ENCODE measurements at places on chromosomes 3 and 15.
A peak's percentile ranks its signal among the peaks of the same experiment; 100 is the strongest.

- no peak for DNase-seq
Measured at GRCh38 chr3:168989396-168989795, 674.1 kb downstream of the MECOM start.

- DNase-seq, result peak; percentile 25
Measured at GRCh38 chr3:10757021-10757820, 58.8 kb upstream of the SLC6A11 start.

- no peak for DNase-seq
Measured at GRCh38 chr15:66638377-66638776, 63.7 kb upstream of the SMAD6 start.

GRCh38 chr3:45398178-45398577 lies 9.8 kb downstream of the LARS2 start:
- DNase-seq, result no peak

- DNase-seq, result no peak
Measured at GRCh38 chr15:24772686-24773373, 97.3 kb downstream of the NPAP1 start.

DNA sequence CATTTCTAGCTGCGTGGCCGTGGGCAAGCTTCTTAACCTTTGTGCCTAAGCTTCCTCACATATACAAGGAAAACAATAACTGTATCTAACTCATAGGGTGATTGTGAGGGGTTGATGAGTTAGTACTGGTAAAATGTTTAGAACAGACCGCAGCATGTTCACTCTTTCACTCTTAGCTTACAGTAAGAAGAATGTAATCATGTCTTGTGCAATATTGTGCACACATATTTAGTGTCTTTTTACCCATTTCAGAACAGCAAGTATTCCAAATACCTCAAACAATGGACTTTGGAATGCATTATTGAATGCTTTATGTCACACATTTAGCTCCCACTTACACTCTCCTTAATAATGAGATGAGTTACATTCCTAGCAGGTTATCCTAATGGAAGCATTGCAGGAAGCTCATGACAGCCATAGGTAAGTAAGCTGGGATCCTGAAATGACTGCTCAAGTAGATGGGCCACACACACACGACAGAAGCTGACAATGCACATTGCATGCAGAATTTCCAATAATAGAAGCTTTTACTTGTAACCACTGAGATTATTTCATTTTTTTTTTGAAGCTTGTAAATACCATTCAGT lies 468.9 kb upstream of the WNT5A start:
- DNase-seq, result peak; percentile 34

- no peak for DNase-seq
Measured at GRCh38 chr15:63435204-63435820, 53.7 kb upstream of the CA12 start.

DNA sequence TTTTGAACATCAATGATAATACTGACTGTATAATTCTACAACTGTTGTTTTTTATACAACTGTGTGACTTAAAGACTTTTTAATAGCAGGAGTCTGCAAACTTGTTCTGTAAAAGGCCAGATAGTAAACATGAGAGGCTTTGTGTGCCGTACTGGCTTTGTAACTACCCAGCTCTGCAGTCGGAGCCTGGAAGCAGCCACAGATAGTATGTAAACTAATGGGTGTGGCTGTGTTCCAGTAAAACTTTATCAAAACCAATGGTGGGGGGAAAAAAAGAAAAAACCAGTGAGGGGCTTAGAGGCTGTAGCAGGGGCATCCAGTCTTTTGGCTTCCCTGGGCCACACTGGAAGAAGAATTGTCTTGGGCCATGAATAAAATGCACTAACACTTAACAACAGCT lies 11.9 kb downstream of the ASB7 start:
- DNase-seq, result no peak

GRCh38 chr3:9278498-9278897 lies 29.1 kb upstream of the SRGAP3 start:
- no peak for DNase-seq

GRCh38 chr3:192812743-192813383 lies 85.5 kb upstream of the FGF12 start:
- DNase-seq, result peak; percentile 46

GRCh38 chr3:189508784-189509501 lies 122.2 kb upstream of the TP63 start:
- no peak for DNase-seq

DNA sequence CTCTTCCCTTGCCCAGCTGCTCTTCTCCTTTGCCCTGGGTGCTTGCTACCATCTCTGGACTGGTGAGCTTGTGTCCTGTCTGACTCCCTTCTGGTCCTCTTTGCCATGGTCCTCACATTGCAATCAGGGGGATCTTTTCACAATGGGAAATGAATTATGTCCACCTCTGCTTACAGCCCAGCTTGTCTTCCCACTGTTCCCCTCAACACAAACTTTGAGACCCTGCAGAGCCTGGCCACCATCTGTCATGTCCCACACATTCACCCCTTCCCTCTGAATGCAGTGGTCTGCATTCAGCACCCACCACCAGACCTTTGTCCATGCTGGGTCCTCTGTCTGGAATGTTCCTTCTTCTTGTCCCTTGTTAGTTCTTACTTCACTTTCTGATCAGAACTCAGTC lies 100.5 kb downstream of the ABHD5 start:
- DNase-seq, result no peak

GRCh38 chr3:63467392-63467791 lies 185.1 kb upstream of the SNTN start:
- DNase-seq, result no peak

GRCh38 chr3:52324676-52325075 lies 8.6 kb downstream of the DNAH1 start:
- no peak for DNase-seq

DNA sequence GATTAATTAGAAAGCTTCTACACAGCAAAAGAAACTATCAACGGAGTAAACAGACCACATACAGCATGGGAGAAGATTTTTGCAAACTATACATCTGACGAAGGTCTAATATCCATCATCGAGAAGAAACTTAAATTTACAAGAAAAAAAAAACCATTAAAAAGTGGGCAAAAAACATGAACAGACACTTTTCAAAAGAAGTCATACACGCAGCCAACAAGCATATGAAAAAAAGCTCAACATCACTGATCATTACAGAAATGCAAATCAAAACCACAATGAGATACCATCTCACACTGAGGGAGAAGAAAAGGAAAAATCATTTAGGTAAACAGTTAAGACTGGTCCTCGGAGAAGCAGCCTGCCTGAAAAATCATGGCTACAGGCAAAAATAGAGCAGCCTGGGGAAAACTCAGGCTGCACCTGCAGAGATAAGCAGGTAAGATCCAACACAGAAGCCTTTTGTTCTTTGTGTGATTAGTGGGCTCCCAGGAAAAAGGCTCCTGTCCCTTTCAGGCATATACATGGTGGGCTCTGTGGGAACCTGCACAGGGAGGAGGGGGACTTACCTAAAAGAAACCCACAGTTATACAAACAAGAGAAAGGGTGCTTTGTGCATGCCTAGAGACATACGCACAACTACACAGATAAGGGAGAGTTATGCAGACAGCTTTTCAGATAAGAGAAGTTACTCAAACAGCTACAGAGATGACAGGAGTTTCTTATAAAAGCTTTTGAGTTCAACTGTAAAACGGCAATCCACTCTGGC lies 49.3 kb downstream of the C3orf70 start:
- no peak for DNase-seq

DNA sequence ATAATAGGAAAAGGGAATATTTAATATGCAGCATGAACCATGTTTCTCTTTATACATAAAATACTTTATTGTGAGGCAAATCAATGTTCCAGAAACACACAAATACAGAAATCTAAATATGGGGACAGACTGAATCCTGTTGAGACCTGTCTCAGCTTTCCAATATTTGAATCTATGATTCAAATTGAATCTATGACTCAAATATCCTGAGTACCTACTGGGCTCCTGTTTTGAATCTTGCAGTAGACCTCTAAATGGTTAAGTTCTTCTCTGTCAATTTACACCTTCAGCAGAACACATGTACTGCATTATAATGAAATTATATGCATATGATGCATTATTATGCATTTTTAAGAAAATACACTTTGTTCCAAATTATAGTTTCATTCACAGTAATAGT lies 143.2 kb upstream of the PLXND1 start:
- no peak for DNase-seq

DNA sequence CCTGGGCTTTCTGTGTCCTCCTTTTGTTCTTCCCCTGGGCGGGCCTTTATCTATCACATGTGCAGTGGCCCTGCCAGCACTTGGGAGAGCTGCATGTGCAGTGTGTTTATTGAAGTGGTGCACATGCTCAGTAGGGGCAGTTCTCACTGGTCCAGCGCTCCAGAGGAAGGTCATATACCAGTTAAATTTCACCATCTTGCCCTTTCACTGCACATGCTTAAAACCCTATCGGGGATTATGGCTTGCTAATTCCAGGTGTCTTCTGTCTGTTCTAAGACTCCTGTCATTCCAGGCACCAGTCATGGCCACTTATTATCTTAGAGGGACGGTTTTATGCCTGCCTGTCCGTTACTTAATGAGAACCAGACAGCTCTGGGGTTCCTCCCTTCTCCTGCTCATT lies 52.2 kb downstream of the ROPN1B start:
- DNase-seq, result peak; percentile 9

All from SJSA1 (cell line).